Epithelial cell of proximal tubule (primary cell): ENCODE measurements at places on chromosomes 7 and 10.

DNA sequence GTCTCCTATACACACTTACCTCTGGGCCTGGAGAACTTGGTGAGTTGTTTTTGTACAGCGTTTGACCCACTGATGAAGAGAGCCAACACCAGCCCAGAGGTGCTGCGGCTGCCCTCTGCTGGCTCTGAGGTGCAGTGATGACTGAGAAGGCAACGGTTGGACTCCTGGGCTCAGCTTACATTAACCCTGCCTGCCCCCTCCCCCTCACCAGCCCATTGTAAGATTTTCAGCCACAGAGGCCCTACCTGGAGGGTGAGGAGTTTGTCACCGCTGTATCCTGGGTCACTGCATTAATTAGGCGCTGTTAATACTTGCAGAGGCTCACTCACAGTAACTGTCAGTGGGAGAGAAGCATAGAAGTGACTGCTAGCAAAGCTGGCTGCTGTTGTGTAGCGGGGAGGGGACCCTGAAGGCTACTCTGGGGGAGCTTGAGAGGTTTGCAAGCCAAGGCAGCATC lies 19.0 kb upstream of the ANKRD2 start:
- no peak for DNase-seq

DNA sequence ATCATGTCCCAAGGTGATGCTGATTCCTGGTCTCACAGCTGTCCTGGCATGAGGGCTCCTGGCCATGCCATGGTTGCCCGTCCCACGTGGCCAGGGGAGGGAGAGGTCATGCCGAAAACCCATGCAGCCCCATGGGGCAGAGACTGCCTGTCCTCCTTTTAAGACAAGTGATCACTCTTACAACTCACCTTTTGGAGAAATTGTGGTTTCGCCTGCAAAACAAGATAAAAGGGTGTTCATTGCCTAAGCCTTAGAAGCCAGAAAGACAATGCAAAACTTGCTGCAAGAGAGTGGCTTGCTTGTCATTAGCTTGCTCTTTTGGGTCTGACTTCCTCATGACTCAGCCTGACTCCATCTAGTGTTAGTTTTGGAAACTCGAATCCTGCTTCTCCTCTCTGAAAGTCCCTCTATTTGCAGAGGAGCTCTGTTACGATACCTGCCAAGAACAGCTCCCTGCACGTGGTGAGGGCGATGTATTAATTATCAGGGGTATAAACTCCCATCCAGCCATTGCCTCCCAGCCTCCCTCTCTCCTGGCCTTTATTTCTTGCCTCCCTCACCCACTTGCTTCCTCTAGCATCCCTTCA lies 26.7 kb downstream of the TMEM273 start:
- peak; percentile 16 for DNase-seq

GRCh38 chr7:2490181-2490651 lies 14.0 kb upstream of the GRIFIN start:
- DNase-seq = no peak

- no peak for DNase-seq
Measured at GRCh38 chr10:46312953-46313352, 26.2 kb downstream of the ANTXRL start.

- no peak for DNase-seq
Measured at GRCh38 chr7:27420702-27421101, 178.1 kb downstream of the EVX1 start.

GRCh38 chr10:113937258-113937657 lies 82.8 kb downstream of the NHLRC2 start:
- DNase-seq = no peak

GRCh38 chr10:72981028-72981881 lies 26.6 kb upstream of the PLA2G12B start:
- DNase-seq = no peak

- DNase-seq = no peak
Measured at GRCh38 chr7:150736864-150737263, 354 bp upstream of the GIMAP5 start.

GRCh38 chr10:14602807-14603533 lies 171.7 kb downstream of the FAM107B start:
- no peak for DNase-seq

- no peak for DNase-seq
Measured at GRCh38 chr7:34277016-34277802, 371.9 kb downstream of the BMPER start.
